ENCODE measurements at places on chromosomes 6 and 20. TPM values are rescaled to one million over a fixed set of nuclear protein-coding genes. Genes with fewer than 3 reads are reported as not detected.

The MYBL2 gene
- total RNA-seq: 2.4 TPM

The FGD2 gene
- 3.1 TPM for total RNA-seq

The TJAP1 gene
- total RNA-seq: 7.3 TPM

The SLC24A3 gene
- 15.7 TPM for total RNA-seq

The PNRC1 gene
- 75.8 TPM for total RNA-seq

The RAMACL gene
- total RNA-seq: 3.5 TPM

The DNAH8 gene
- total RNA-seq: 0.09 TPM

The TTLL9 gene
- 2.5 TPM for total RNA-seq

The TRERF1 gene
- 6.4 TPM for total RNA-seq

The PLN gene
- total RNA-seq: 0.45 TPM

The OR2J1 gene
- total RNA-seq: not detected

The CCDC28A gene
- 5.7 TPM for total RNA-seq

The EPPIN gene
- not detected for total RNA-seq

The LAMA4 gene
- 65.4 TPM for total RNA-seq

The SLC32A1 gene
- 13.7 TPM for total RNA-seq

The TRAPPC3L gene
- total RNA-seq: not detected

The TMX4 gene
- total RNA-seq: 33.1 TPM

The PPP1R14C gene
- 30.2 TPM for total RNA-seq

The CRISP3 gene
- not detected for total RNA-seq

The MDFI gene
- total RNA-seq: 51.2 TPM

The TTBK1 gene
- total RNA-seq: 13.2 TPM

The GNL1 gene
- total RNA-seq: 33.2 TPM

The SRMS gene
- not detected for total RNA-seq

The INSM1 gene
- 32.0 TPM for total RNA-seq

The SLC26A8 gene
- 3.7 TPM for total RNA-seq

The TMEM74B gene
- 6.4 TPM for total RNA-seq

The BMP7 gene
- total RNA-seq: 13.5 TPM

The CPNE5 gene
- total RNA-seq: 6.9 TPM

The TSBP1 gene
- total RNA-seq: not detected
